ENCODE measurements at places on chromosomes 7 and 10. TPM values are rescaled to one million over a fixed set of nuclear protein-coding genes. Genes with fewer than 3 reads are reported as not detected.

- no peak for DNase-seq
These were observed 605.4 kb downstream of the INHBA start for GRCh38 chr7:41097501-41097900.

GRCh38 chr10:62461120-62461519 is 87.0 kb downstream of the ZNF365 start:
- no peak for DNase-seq

DNA sequence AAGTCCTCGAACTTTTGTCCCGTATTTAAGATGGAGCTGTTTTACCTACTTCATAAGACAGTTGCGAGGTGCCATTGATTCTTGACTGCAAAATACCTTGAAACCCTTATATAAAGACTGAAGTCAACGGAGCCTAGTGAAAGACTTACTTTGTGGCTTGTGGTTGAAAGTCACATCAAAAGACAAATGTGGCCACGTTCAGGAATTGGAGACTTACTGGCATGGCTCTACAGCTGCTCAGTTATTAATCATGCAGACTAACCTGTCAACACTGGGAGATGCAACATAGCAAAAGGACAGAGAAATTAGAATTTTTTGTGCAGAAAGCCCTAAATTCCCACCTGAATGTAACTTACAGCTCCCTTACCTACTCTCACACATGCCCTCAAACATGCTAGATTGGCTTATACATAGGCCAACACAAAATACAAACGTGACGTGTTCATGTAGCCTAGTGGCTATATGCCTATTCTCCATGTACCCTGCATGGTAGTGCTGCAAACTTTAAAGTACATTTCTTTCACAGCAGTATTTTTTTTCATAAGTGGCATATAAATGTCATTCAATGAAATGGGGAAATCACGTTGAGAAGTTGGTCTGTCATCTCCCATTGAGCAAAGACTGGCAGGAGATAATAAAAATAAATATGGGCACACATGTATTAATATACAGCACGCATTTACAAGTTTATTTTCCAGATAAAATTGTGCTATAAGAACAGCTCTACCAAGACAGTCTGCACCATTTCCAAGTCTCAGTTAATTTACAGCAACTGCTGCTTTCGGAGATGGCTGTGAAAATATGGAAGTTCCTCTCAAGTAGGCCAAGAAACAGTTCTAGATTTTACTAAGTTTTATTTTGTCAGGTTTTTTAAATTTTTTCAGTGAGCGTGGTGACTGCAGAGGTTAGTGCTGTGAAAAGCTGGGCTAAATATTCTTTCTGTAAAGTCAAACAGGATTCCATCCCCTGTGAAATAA is 170.4 kb upstream of the C7orf33 start:
- DNase-seq = no peak

Gene CLCN1
- 0.01 TPM for polyA plus RNA-seq

Gene IL2RA
- not detected for polyA plus RNA-seq
